ENCODE measurements at places on chromosomes 6 and 20.
A peak's percentile ranks its signal among the peaks of the same experiment; 100 is the strongest.

DNA sequence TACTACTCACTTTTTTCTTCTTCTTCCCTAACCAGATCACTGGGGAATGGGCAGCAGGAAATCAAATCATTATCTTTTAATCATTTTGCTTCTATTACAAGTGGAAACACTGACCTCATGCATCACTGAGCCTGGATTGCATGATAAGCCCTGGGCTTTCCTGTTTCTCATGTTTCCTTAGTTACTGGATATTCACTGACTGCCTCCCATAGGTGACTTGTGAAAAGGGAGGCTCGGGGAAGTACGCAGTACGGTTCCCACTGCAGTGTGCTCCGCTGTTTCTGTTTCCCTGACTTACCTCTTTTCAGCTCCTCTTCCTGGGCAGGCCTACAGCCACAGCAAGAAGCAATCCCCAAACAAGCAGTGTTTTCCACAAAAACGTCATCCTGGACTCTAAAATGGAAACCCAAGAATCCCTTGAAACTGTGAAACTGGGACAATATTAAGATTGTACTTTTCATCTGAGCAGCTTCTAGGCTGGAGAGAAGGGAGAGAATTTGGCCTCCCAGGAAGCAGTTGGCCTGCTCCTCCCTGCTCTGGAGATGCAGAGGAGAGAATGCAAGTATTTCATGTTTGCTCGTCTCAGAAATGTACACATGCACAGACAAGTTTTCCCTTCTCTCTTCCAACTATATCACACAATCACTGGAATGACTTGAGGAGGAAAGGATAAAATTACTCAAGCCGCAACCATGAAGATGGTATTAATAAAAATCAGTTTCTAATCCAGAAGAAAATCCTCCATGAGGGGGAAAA, 13.1 kb downstream of the BTNL2 start:
- no peak for DNase-seq

GRCh38 chr6:32935551-32936238, 5.1 kb downstream of the HLA-DMB start:
- no peak for DNase-seq

- DNase-seq = no peak
These were observed 11.6 kb upstream of the TFAP2B start for GRCh38 chr6:50807035-50807434.

DNA sequence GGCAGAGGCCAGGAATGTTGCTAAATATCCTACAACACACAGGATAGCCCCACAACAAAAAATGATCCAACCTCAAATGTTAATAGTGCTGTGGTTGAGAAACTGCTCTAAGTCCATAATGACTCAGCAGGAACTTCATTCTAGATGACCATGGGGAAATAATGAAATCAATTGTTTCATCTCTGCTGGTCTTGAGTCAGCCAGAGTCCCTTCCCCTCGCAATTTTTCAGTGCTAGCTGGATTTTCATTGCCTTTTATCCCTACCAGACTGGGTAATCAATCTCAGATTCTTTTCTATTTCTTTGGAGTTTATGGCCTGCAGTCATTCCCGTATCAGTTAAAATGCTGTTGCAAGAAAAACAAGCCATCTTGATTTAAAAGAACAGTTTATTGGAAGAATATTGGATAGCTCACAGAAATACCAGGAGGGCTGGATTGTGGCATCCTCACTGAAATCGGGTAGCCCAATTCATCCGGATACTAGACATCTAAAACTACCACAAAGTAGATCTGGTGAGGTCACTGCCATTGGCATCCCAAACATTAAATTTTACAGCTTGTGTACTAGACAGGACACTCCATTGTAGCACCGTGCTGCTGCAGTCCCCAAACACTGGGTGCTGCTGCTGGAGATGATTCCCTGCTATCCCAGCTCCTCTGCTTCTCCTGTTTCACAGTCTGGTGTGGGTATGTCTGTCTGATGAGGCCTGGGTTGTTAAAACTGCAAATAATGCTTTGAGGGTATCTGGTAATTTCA, 30.3 kb upstream of the POPDC3 start:
- DNase-seq = no peak

DNA sequence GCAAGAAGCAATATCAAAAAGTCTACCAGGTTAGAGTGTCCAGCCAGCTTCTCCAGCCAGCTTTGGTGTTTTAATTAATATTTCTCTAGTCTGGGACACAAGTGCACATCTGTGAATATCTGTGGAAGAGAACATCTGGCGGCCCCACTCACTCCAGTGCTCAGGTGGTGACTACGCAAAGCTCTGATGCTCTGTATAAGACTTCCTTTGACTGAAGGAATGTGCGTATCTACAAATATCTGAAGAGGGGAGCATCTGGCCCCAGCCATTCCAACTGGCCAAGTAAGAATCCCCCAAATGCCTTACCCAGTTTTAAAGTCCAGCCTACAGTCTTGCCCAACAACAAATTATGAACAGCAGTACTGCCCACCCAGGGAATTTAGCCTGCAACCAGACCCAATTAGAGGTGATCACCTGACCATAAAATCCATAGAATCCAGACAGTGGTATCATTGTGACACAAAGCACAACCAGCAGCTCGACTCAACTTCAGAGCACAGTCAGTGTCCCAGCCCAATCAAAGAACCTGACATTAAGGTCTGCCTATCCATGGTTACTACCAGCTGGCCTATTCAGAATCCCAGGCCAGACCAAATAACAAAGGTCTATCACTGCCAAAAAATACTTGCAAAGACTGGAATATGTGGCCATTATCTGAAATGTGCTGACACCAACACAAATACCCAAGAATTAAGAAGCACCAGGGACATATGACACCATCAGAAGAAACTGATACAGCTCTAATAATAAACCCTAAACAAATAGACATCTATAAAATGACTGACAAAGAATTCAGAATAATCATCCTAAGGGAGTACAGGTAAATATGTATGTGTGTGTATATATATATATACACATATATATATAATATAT, 76.1 kb upstream of the MANEA start:
- DNase-seq = no peak

DNA sequence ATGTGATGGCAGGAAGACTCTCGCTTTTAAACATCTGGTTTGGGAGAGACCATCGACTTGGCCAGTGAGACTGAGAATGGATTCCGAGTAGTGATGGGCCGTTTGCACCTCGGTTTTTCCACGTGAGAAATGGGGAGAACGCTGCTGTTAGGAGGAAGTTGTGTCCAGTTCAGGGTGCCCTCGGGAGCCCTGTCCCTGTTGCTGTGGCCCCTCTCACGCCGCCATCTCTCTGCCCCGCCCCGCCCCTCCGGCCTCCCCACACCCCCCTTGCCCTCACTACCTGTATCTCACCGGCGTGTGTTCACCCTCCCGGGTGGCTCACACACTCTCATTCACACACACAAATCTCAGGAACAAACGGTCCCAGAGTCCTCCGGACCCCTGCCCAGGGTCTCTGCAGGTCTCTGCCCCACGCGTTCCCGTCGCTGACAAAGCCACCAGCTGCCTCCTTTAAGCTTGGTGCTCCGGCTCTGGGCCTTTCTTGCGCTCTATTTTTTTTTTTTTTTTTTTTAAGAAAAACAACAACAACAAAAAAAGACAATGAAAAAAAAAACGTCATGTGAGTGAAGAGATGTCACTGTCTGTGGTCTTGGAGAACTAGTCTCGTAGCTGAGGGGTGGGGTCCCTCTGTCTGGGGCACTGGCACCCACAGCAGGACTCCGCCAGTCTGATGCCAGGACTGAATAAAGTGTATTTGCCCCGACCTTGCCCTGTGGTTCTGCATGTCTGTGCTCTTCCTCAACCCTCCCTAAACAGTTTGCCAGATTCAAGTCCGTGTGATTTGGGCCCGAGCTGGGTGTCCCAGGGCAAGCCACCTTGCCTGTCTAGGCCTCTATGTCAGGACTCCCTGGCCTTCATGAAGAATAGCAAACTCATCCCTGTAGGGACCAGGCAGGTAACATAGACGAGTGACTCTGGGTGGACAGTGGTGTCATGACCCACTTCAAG, 2.9 kb downstream of the SOX12 start:
- DNase-seq = no peak

GRCh38 chr6:130839379-130839778, 12.2 kb downstream of the SMLR1 start:
- DNase-seq = no peak

GRCh38 chr6:33073431-33073871, at the start of gene HLA-DPA1:
Gene HLA-DPA1, minus strand, starts transcription at chr6:33073649.
- peak; percentile 48 for DNase-seq

DNA sequence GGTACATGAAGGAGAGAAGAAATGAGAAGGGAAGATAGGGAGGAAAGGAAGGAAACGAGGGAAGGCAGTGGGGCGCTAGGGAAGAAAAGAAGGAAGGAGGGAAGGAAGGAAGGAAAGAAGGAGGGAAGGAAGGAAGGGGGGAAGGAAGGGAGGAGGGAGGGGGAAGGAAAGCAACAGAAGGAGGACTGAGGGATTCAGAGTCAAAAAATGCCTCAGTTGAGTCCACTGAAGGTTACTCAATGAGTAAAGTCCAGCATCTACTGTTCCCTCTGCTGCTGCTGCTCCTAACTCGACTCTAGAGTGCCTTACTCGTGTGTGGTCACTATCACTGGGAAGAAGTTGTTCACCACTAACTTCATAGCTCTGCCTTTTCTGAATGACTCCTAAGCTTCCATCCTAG, 33.8 kb downstream of the PHACTR1 start:
- DNase-seq = no peak

DNA sequence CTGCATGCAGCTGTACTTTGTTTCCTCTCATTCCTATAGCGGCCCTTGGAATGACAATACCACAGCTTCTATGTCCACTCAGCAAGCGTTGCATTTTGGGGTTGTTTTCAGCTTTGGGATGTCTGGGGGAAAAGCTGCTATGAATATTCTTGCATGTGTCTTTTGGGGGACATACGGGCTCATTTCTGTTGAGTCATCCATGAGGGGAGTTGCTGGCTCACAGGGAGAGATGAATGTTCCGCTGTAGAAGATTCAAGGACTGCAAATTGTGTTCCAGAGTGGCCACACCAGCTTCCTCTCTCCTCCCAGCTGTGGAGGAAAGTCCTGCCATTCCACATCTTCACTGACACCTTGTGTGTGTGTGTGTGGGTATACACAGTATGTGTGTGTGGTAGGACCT, 43.3 kb downstream of the TGM2 start:
- DNase-seq = no peak

GRCh38 chr20:47181056-47181862, 175.2 kb downstream of the ZMYND8 start:
- no peak for DNase-seq

DNA sequence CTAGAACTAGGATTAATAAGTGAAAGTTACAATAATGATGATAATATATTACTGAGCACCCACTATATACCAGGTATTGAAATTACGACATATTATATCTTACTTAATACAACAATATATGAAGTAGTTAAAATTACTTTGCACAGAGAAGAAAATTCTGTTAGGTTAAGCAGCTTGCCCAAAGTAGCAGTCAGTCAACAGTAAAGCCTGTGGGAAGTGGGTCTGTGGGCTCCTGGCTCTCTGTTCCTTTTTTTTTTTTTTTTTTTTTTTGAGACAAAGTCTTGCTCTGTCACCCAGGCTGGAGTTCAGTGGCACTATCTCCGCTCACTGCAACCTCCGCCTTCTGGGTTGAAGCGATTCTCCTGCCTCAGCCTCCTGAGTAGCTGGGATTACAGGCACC, 4.8 kb upstream of the GTF2H4 start:
- no peak for DNase-seq

DNA sequence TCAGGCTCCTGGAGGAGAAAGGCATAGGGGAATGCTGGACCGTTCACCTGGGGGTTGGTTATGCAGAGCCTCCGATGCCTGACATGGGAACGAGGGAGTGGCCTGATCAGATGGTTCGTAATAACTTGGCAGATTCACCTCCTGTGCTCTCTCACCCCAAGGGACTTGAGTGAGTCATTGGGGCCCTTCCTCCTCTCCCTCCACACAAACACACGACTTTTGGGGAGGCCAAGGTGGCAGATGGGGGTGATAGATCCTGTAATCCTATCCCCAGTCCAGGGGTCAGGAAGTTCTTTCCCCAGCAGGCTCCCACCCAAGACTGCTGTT, 45.6 kb upstream of the ARFGEF2 start:
- DNase-seq = no peak

Measured in D341Med (cell line).